ENCODE measurements at places on chromosomes 4 and X. TPM values are rescaled to one million over a fixed set of nuclear protein-coding genes. Genes with fewer than 3 reads are reported as not detected.

GRCh38 chr4:154009191-154009590, 220.3 kb upstream of the SFRP2 start:
- no peak for ATAC-seq

- ATAC-seq = no peak
Measured at GRCh38 chr4:177490769-177491168, 48.5 kb upstream of the AGA start.

DNA sequence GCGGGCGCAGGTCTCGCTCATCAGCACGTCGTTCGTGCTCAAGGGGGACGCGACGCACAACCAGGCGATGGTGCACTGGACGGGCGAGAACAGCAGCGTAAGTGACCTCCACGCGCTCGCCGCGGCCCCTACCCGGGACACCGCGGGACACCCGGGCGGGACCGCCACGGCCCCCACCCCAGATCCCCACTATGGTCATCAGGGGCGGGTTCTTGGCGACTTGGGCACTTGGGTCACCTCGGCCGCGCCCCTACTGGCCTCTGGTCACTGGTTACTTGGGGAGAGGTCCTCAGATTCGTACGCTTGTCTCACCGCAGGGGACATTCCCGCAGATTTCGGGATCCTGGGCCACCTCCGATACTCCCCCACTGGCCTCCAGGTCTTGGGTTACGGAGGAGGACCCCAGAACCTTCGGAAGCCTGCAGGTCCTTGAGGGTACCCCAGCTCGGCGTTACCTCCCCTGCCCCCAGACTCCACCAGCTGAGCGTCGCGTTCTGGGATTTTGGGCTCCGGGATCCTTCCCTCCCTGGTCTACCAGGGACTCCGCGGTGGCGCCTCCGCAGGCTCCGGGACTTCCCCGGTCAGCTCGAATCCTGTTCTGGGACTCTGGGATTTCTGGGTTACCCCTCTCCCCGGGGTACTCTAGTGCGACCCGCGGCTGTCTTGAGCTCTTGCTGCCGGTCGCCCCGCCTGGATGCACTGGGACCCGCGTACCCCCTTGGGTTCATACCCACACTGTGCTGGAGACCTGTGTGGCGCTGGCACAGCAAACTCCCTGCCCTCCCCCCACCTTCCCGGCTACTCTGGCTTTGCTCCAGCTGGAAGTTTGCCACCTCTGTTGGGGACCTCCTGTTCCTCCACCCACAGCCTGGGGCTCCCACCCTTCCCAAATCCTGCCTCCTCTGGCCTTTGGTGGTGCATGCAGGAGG, 956 bp downstream of the SORCS2 start:
- ATAC-seq = peak; percentile 28

- no peak for ATAC-seq
Measured at GRCh38 chrX:9595174-9595573, 130.3 kb downstream of the TBL1X start.

- no peak for ATAC-seq
Measured at GRCh38 chr4:156663663-156664062, 307.9 kb downstream of the PDGFC start.

- peak; percentile 100 for ATAC-seq
Measured at GRCh38 chr4:24816797-24817196, 21.4 kb downstream of the SOD3 start.

DNA sequence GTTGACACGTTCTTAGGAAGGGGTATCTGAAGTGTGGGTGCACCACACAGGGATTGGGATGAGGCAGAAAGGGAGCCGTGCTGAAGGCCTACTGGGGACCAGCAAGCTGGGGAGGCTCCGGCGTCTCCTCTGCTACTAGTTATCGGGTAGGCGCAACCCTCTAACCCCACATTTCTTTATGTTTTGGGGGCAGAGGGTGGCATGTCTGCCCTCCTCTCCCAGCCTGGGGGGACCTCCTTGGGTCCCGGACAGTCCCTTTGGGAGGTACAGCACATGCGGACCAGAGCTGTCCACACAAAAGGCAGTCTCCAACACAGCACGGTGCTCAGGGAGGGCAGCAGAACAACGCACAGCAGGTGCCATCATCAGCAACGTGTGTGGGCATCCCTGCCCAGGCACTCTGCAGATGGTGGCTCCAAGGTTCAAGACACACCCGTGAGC, 33.2 kb downstream of the WDR1 start:
- no peak for ATAC-seq

DNA sequence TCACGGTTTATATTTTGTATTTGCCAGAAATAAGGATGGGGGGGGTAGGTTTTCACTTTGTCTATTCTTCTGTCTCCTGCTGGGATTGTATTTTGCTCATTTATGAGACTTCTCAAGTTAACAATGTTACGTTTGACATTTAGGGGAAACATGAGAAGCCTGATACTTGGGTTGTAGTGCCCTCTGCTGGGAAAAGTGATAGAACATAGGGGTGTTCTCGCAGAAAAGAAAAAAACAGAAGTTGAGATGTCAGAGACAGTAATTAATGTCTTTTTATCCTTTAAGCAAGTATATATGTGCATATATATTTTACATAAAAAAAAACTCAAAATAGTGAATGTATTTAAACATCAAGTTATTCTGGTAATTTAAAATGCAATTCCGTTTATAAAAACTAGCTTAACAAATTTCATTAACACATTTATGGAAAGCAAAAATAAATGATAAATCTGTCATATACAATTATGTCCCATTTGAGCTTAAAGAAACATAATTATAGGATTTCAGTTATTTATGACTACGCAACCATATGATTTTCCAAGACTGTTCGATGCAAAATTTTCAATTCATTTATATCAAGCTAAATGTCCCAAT, 46.0 kb upstream of the TMPRSS11F start:
- ATAC-seq = no peak

DNA sequence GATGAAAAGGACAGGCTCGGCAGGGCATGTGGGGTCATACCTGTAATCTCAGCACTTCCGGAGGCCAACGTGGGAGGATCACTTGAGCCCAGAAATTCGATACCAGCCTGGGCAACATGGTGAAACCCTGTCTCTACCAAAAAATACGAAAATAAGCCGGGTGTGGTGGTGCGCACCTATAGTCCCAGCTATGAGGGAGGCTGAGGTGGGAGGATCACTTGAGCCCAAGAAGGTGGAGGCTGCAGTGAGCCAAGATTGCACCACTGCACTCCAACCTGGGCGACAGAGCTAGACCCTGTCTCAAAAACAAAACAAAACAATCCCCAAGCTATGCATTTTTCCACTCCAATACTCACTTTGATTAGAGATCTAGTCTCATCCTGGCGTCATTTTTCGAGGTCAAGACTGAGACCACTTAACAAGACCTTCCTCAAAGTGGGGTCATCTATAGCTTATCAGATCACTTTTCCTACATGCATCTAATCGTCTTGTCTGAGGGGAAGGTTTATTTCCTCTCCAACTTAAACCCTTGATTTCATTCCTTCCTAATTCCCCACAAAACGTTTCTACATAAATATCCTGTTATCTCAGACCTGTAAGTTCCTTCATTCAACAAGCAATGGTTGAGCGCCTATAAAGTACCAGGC, 1.3 kb downstream of the NKAP start:
- ATAC-seq = no peak

GRCh38 chr4:124941267-124941666, 228.7 kb upstream of the ANKRD50 start:
- ATAC-seq = no peak

GRCh38 chr4:108035691-108036090, 46.0 kb downstream of the HADH start:
- no peak for ATAC-seq

DNA sequence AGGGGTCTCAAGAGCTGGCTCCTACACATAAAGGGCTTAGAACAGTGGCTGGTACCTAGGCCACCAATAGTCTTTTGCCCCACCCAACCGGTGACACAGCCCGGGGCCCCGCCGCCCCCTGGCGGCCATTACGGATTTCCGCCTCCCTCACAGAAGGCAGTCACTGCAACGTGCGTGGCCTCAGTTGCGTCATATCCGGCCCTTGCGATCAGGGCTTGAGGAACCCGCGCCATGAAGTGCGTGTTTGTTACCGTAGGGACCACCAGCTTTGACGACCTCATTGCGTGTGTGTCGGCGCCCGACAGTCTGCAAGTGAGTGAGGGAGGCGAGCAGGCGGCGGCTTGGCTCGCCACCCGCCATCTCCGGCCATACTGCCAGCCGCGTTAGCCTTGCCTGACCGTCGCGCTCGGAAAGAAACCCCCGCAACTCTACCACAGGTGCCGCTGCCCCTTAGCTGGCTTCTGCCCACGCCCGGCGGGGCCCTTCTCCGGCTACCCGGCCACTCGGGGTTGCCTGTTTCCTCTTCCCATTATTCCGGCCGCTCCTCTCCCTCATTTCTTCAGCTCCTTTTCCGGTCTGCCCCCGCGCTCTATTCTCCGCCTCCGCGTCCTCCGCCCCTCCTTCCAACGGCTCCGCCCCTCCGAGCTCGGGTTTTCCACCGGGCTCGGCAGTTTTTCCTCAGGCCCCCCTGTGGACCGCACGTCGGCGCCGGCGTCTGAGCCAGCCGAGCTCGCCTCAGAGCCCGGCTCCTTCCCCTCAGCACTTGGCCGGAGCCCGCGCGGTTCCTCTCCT, at the start of gene ALG13:
Gene ALG13, plus strand, starts transcription at position 183 of the 792 bp plus-strand sequence. Its CDS starts 49 bp downstream, at position 232.
- peak; percentile 93 for ATAC-seq

- ATAC-seq = no peak
Measured at GRCh38 chr4:7379719-7380118, 55.0 kb downstream of the PSAPL1 start.

DNA sequence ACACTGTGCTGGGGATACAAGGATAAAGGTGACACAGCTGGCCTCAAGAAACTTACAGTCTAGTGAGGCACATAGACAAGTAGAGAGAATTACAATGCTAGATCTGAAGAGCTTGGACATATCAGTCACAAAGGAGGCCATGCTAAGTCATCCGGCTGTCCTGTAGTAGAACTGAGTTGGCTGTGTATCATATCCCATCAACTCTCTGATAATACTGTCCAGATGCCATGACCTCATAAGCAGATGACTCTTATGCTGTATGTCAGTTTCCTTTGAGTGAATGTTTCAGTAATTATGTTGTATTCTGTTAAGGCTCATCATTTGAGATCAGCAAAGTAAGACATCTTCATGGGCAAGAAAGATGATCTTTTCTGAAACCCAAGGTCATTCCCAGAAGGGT, 442.9 kb downstream of the MID1IP1 start:
- peak; percentile 24 for ATAC-seq

DNA sequence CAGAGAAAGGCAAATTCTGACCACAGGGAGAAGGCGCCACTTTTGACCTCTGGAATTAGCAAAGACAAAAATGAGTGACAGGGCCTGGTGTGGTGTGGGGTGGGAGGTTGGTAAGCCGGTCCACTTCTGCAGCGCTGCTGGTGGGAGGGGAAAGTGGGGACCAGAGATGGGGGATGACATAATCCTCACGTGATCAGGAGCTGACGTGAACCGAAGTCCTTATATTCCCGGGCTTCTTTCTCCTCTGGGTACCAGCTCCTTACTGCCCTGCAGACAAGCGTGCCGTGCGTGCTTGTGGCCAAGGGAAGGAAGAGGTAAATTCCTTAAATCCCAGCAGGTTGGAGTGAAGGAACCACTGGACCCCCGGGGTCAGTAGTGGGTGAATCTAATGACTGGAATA, at the start of gene TCEAL7:
Gene TCEAL7, plus strand, starts transcription at position 249 of the 400 bp plus-strand sequence. CDS start 1,165 bp downstream, outside the sequence.
- ATAC-seq = peak; percentile 88

DNA sequence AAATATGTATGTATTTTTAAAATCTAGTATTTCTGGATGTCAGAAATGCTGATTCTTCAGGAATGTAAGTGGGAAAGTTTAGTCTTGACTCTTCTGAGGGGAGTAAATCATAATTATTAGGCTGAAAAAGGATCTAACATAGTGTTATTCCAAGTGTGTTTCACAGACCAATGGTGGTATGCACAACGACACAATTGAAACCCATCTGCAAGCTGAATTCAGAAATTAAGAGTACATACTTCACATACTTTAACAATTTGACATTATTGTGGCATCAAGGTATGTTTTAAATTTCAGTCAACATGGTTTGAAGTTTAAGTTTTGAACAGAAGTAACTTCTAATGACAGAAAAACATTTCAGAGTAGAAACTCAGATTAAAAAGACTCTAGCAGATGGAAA, 236.7 kb downstream of the SLC7A11 start:
- no peak for ATAC-seq

Gene PAGE2B
- total RNA-seq = not detected

Gene FAM47A
- total RNA-seq = 0.13 TPM

Gene DCAF12L2
- not detected for total RNA-seq

Gene SLC38A5
- 1.1 TPM for total RNA-seq

Gene CACNA1F
- total RNA-seq = not detected
